ENCODE measurements at places on chromosomes 16 and 17.

- DNase-seq: no peak
These were observed 12.5 kb upstream of the TXNDC11 start for GRCh38 chr16:11755022-11755760.

- no peak for DNase-seq
These were observed 8.0 kb downstream of the CACNG5 start for GRCh38 chr17:66842959-66843358.

GRCh38 chr17:79888811-79889634, 49.8 kb upstream of the CBX4 start:
- no peak for DNase-seq

DNA sequence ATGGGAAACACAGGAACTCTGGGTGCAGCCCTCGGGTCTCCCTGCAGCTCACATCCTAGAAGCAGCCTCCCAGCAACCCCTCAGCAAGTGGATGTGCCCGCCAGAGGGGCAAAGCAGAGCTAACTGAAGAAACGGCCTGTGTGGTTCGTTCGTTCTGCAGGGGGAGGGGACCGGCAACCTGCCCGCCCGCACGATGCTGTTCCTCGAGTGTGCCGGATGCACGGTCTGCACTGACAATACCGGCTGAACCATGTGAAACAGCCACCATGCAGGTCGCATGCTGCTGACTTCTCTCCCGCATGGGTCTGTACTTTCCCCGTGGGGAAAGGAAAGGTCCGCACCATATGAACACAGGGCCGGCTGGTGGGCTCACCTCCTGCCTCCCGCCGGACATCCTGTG, 25.3 kb upstream of the C16orf95 start:
- no peak for DNase-seq

DNA sequence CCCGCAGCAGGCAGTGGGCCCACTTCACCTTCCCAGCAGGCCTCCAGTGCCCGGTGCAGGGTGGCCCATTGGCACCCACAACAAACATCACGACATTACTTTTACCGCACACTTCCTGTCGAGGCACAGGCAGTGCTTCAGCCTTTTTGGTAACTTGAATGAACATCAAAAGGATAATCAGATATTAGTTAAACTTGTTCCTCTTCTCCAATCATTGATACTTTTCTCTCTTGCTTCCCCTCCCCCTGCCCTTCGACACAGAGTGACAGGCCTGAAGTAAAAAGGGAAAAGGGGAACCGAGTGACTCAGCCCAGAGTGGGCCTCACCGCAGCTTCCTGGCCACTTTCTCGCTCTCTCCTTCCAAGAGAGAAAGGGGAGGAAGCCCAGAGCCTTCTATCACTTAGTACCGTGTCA, 507.0 kb downstream of the MAF start:
- peak; percentile 21 for DNase-seq

DNA sequence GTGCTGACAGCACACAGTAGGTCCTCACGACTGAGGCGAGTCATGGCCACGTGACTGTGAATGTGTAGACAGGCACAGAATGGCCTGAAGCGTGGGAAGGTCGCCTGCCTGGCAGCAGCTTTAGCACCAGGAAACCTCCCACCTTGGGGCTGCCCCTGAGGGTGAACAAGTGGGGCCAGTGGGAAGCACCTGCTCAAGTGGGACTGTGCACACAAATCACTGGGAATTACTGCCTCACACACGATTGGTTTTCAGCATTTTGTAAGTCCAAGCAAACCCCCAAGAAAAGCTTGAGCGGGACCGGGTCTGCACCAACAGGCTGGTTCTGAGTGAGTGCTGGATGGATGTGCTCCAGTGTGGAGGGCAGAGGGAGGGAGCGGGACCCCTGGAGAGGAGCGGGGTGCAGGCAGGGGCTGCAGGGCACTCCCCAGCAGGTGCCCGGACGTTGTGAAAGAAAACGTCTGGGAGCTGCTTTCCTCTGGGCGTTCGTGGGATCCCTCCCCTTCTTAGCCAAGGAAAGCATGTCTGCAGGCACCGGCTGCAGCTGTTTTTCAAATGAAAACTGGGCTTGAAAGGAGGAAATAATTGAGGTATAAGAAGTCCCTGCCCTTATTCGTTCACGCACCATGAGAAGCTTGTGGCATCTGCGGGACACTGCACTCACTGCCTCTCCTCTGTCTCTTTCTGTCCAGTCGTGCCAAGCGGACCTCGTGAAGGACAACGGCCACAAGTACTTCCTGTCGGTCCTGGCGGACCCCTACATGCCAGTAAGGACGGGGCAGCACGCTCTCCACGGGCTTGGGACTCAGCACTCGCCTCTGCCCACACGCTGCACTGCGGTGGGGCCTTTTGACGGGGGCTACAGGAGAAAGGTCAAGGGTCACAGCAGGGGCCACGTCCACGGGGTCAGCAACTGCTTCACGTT, 111.7 kb upstream of the CHMP6 start:
- no peak for DNase-seq

DNA sequence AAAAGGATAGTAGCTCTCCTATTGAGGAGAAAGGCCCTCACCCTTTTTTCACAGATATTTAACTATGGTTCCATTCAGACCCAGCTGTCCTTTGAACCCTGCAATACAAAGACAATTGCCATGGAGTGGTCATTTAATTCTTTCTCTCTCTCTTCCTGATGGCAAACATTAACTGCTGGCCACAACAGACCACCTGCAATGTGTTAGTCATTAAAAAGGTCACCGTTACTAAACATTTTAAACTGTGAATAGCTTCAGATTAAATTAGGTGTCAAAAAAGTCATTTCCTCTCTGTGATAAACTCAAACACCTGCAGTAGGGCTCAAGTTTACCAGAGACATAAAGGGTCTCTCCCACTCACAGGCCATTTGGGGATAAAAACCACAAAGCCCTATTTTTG, 697.2 kb downstream of the TOX3 start:
- DNase-seq: no peak

- no peak for DNase-seq
These were observed 160.0 kb upstream of the FOXF1 start for GRCh38 chr16:86350289-86350688.

GRCh38 chr17:2442166-2442565, 41.3 kb upstream of the MNT start:
- no peak for DNase-seq
